ENCODE measurements at places on chromosomes 12 and 14. TPM values are rescaled to one million over a fixed set of nuclear protein-coding genes. Genes with fewer than 3 reads are reported as not detected.

DNA sequence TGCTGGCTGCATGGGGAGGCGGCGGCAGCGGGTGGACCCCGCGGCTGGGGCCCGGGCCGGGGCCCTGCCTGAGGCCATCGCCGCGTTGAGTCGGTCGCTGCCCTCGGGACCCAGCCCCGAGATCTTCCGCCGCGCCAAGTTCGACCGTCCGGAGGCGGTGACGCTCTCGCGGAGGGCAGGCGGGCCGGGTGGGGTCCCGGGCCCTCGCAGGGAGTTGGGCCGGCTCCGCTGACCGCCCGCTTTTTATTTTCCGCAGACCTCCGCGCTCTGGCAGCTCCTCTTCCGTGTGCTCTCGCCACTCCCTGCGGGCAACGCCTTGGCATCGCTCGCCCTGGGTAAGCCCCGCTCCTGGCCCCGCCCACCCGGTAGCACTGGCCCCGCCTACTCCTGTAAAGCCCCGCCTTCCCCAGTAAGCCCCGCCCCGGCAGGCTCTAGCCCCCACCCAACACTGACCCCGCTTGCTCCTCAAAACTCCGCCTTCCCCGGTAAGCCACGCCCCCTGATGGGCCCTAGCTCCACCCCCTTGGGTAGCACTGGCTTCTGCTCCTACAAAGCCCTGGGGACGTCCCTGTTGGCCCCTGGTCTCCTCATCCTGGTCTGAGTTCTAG, 424 bp downstream of the TEDC1 start:
- no peak for DNase-seq

- DNase-seq = peak; percentile 49
These were observed 643 bp downstream of the ZFC3H1 start for GRCh38 chr12:71662849-71663560.

DNA sequence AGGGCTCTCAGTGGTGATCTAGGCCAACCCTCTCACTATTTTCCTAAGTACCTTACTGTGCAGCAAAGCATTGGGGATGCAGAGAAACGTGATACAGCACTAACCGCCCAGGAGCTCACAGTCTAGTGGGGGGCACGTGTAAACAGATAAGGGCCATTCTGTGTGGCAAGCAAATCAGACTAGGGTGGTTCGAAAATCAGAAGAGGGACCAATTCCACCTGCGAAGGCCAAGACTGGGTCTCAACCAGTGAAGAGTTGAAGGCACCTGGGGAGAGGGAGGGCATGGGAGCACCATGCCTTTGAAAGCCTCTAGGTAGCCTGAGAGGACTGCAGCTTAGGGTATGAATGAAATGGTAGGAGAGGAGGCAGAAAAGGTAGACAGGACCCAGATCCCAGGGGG, 2.2 kb downstream of the PITPNM2 start:
- DNase-seq = no peak

GRCh38 chr12:48969833-48970701, 1.5 kb downstream of the WNT10B start:
- DNase-seq = peak; percentile 19

- DNase-seq = peak; percentile 28
These were observed 29.6 kb downstream of the CFAP251 start for GRCh38 chr12:121947981-121948380.

DNA sequence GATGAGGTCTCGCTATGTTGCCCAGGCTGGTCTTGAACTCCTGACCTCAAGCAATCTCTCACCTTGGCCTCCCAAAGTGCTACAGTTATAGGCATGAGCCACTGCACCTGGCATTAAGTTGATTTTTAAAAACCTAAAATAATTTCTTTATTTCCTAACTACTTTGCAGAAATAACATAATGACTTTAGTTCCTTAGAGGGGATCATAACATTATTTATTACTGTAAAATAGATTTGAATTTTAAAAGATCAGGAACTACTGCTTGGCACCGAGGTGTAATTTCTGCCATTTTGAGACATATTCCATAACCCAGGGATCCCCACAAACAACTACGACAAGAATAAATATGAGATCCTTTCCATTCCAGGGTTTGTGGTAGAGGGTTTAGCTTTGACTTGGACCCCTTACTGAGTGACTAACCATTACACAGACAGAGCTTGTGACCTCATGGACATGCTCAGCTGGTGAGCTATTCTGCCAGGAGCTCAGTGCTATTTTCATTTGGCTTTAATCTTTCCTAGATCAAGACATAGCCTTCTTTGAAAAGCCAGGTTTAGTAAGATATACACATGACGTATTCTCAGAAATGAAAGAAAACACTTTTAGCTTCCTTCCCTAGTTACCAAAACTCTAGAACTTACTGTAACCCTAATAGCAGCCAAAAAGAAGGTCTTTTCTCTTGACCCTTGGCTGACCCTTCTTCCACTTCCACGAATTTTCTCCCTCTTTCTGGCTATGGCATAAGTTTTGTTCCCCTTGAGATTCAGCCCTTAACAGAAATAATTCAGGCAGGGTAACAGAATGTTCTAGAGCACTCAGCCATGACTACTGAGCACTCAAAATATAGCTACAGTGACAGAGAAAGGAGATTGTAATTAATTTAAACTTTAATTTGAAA, 75.1 kb upstream of the NUDT4 start:
- DNase-seq = no peak

DNA sequence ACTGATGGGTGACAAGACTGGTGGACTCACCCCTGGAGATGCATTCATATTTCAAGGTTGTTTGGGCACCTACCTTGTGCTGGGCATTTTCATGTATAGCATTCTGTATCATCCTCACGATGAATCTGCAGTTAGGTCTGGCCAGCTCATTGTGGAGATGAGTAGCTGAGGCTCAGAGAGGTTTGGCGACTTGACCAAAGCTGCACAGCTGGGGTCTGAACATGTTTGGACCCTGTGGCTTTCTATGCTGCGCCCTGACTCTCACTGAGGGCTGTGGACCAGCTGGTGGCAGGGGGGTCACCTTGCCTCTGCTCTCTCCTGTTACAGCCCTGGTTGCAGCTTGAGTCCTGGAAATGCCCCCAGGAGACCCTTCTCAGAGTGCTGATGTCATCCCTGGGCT, 24.9 kb upstream of the CCDC63 start:
- DNase-seq = no peak

DNA sequence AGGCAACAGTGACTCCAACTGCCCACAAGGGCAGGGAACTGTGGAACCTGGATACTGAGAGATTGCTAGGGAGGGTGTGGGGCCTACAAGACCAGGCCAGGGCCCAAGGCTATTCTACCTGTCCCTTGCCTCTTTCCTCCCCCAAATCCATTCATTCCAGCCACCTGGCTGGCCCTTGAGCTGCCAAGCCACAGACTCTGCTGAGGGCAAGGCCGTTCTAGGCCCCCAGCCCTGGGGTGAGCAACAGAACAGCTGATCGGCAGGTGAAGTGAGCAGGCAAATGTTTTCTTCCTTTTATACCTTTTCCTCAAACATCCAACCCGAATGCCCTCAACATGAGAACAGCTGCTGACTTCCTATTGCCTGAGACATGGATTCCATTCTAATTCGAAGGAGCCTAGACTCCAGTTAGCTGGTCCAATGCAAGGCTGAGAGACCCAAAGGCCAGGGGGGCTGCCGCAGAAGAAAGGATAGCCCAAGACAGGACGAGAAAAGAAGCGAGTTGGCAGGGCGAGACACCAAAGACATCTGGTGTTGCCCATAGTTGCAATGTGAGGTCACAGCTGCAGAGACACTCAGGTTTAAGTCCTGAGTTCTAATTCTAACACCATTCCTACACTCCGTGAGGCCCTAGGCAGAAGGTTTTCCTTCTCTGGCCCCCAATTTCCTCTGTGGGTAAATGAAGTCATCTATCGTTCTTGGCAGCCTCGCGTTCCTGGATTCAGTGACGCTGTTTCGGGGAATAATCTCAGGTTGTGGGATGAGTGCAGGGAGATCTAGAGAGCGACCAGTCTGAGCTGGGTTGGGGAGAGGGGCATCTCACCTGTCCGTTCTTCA, 1.7 kb downstream of the C1QL4 start:
- DNase-seq = no peak

DNA sequence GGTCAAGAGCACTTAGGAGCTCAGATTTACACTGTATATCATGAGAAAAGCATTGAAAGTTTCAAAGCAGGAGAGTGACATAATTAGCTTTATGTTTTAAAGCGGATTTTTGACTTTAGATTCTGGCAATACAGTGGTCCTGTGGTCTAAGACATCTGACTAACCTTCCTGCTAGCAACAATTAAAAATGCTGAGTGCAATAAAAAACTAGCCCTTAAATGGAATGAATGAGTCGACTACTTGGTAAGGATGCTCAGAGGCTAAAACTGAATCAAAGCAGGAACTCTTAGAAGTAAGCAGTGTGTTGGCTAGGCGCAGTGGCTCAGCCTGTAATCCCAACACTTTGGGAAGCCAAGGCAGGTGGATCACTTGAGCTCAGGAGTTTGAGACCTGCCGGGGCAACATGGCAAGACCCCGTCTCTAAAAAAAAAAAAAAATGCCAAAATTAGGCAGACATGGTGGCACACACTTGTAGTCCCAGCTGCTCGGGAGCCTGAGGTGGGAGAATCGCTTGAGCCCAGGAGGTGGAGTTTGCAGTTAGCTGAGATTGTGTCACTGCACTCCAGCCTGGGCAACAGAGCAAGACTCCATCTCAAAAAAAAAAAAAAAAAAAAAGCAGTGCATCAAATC, 18.9 kb downstream of the BICD1 start:
- no peak for DNase-seq

GRCh38 chr12:47839214-47839876, 19.6 kb upstream of the HDAC7 start:
- no peak for DNase-seq

- DNase-seq = no peak
These were observed 59.5 kb upstream of the GARIN2 start for GRCh38 chr14:67129768-67130167.

SCN8A gene
- polyA plus RNA-seq = 3.6 TPM

SLCO1B1 gene
- not detected for polyA plus RNA-seq

A2ML1 gene
- polyA plus RNA-seq = 1.3 TPM

HNF1A gene
- polyA plus RNA-seq = not detected

MYBPC1 gene
- polyA plus RNA-seq = 12.0 TPM

- DNase-seq = no peak
These were observed 61.6 kb downstream of the BEGAIN start for GRCh38 chr14:100525615-100526014.

- no peak for DNase-seq
These were observed 124.6 kb downstream of the ERC1 start for GRCh38 chr12:1115484-1116231.

GRCh38 chr14:106039400-106039799, 513.0 kb downstream of the TMEM121 start:
- DNase-seq = no peak
